HT1080 (cell line): ENCODE measurements at places on chromosomes 3 and 15. TPM values are rescaled to one million over a fixed set of nuclear protein-coding genes. Genes with fewer than 3 reads are reported as not detected.
A peak's percentile ranks its signal among the peaks of the same experiment; 100 is the strongest.

BLM gene
- 13.1 and 16.1 TPM in 2 replicates for total RNA-seq

- DNase-seq, result peak; percentile 38
Observed at GRCh38 chr15:29937956-29938355, 115.7 kb upstream of the TJP1 start.

GRCh38 chr3:105353485-105354161, 13.1 kb upstream of the ALCAM start:
- no peak for DNase-seq

GHSR gene
- not detected in 2 replicates for total RNA-seq

PLCL2 gene
- 11.1 and 11.5 TPM in 2 replicates for total RNA-seq
